ENCODE measurements at places on chromosomes 13 and 19. TPM values are rescaled to one million over a fixed set of nuclear protein-coding genes. Genes with fewer than 3 reads are reported as not detected.
A peak's percentile ranks its signal among the peaks of the same experiment; 100 is the strongest.

DNA sequence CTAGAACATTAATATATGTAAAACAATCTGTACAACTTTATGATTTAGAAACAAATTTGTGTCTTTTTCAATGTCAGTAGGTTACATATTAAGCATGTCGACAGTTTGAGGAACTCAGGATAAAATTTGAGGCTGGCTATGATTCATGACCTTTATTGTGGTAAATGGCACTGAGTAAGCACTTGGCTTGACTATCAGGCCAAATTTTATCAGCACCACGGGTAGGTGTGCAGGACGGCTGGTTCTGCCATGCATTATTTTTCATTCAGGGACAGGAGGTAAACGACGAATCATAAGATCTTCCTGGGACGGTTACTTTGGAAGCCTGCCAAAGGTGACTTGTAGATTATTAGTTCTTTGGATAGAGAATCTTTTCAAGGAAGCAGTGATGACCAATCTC, 19.9 kb upstream of the CYP4F8 start:
- H3K36me3 ChIP-seq: no peaks in the 10 kb centered on the region
- H3K27ac ChIP-seq: no peak overlapping the region
- no peaks in the 10 kb centered on the region for H3K4me1 ChIP-seq
- H3K27me3 ChIP-seq: peaks cover 8% of the 10 kb centered on the region
- no peak overlapping the region for H3K4me3 ChIP-seq

DNA sequence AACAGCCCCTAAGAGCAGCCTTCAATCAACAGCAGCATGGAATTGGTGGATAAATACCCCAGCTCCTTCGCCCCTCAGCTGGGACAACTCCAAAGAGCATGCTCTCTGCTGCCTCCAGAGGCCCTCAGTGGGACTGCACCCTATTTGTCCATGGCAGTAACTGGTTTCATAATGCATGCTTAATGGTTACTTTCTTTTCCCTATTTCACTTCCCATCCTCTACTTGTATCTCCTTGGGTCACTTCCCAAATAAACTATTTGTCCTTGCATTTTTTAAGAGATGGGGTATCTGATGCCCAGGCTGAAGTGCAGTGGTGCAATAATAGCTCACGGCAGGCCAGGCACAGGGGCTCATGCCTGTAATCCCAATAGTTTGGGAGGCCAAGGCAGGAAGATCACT, 13.5 kb upstream of the TPM4 start:
- DNase-seq: peak; percentile 78
- H3K27me3 ChIP-seq: peaks cover 10% of the 10 kb centered on the region
- peaks cover 33% of the 10 kb centered on the region for H3K4me1 ChIP-seq
- peak overlapping the region; percentile 40 for H3K27ac ChIP-seq
- H3K4me3 ChIP-seq: no peak overlapping the region
- peaks cover 7% of the 10 kb centered on the region for H3K36me3 ChIP-seq

DNA sequence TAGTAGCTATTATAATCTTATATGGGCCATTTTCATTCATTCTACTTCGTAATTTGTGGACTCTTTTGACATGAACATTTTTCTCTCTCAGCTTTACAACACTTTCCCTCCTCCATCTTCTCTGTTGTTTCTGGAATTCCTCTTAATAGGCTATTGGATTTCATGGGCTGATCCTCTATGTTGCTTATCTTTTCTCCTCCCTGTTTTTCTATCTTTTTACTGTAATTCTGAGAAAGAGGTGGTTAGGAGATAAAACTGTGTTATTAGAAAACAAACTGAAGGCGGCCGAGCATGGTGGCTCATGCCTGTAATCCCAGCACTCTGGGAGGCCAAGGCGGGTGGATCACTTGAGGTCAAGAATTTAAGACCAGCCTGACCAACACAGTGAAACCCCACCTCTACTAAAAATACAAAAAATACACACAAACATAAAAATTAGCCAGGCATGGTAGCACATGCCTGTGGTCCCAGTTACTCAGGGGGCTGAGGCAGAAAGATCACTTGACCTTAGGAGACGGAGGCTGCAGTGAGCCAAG, 188.1 kb downstream of the UGGT2 start:
- no peak for DNase-seq
- H3K36me3 ChIP-seq: no peaks in the 10 kb centered on the region
- no peaks in the 10 kb centered on the region for H3K4me1 ChIP-seq
- peaks cover 12% of the 10 kb centered on the region for H3K27me3 ChIP-seq
- H3K4me3 ChIP-seq: no peak overlapping the region
- H3K27ac ChIP-seq: no peak overlapping the region

Gene ZNF177
- total RNA-seq: 1.2 TPM

- H3K36me3 ChIP-seq: no peaks in the 10 kb centered on the region
- DNase-seq: no peak
- H3K4me1 ChIP-seq: no peaks in the 10 kb centered on the region
- no peak overlapping the region for H3K4me3 ChIP-seq
- H3K27ac ChIP-seq: no peak overlapping the region
Observed at GRCh38 chr13:20148501-20149183, 12.2 kb downstream of the GJA3 start.

Gene UHRF1
- 154 TPM for total RNA-seq

Gene PRSS57
- 0.59 TPM for total RNA-seq

Gene ERVV-1
- total RNA-seq: not detected

GRCh38 chr13:44287958-44288357, 85.7 kb upstream of the SERP2 start:
- H3K36me3 ChIP-seq: peaks cover 1% of the 10 kb centered on the region
- H3K27me3 ChIP-seq: peaks cover 58% of the 10 kb centered on the region
- no peak overlapping the region for H3K4me3 ChIP-seq
- no peak for DNase-seq
- no peak overlapping the region for H3K27ac ChIP-seq

Gene COL4A1
- total RNA-seq: not detected

- H3K36me3 ChIP-seq: no peaks in the 10 kb centered on the region
- H3K27ac ChIP-seq: no peak overlapping the region
- no peaks in the 10 kb centered on the region for H3K27me3 ChIP-seq
Observed at GRCh38 chr19:3451451-3451866, 28.9 kb downstream of the SMIM24 start.
